ENCODE measurements at places on chromosomes 6 and 20. TPM values are rescaled to one million over a fixed set of nuclear protein-coding genes. Genes with fewer than 3 reads are reported as not detected.
A peak's percentile ranks its signal among the peaks of the same experiment; 100 is the strongest.

DNA sequence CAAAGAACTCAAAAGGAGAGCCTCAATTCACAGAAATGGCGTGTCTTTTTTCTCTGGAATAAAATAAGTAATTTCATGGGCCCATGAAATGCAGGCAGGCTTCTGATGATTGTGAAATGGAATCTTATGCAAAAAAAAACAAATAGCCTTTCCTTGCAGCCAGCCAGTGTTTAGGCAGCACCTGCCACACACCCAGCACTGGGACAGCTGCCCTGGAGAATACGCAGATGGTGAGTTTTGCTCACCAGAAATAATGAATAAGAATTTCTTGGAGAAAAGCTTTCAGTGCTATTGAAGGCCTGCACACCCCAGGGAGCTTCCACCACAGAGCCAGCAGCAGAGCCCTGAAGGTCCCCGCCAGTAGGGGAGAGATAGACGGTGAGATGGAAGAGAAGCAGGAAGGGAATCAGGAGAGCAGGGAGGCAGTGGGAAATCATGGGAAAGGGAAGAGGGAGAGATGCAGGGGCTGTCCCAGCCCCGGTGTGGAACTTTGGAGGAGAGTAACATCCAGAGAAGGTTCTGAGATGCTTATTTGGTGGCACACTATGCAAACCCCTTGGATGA is 54.9 kb downstream of the PXDC1 start:
- no peak for DNase-seq

DNA sequence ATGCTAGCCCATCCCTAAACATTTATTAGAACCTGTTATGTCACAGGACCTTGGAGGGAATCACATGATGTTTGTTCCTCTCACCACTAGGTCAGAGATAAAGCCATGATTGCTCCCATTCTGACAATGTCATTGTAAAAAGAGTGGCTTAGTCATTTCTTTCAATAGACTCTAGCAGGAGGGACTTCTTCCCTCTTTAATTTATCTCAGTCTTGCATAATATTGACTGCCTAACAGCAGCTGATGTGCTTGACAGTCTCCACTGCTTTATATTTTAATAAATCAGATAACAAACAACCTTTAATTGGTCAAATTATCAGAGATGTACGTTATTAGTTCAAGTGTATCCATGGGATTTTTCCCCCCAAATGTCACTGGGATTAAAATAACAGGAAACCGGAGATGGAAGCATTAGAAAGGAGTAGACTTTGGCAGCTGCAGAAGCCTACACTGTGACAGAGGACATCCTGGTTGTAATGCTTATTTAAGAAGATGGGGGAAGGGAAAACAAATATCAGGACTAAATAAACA is 39.6 kb downstream of the LAMA4 start:
- peak; percentile 7 for DNase-seq

GRCh38 chr6:162973151-162973872 is 245.5 kb downstream of the PACRG start:
- no peak for DNase-seq

DNA sequence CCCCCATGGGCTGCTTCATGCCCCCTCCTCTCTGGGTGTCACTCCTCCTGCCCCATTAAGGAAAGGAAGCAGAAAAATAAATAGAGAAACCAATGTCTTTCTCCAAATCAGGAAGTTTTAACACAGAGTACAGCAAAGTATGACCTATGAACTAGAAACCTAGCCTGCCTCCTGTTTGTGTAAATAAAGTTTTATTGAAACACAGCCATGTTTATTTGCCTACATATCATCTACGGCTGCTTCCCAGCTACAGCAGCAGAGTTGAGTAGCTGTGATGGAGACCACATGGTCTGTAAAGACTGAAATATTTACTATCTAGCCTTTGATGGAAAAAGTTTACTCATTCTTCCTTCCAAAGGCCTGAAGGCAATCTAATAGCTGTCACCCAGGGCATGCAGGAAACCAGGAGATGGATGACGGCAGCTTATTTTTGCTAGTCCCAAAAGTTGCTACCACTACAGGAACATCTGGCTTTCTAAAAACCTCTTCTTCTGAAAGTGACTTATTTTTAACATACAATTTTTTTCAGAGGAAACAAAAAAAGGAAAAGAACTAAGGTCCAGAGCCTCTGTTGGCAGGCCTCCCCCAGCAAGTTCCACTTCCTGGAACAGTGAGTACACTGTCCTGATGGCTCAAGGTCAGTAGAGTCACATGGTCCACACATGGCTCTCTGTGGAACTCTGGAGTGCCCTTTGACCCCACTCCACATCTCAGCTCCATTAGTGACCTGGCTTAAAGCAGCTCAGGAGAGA is 287.8 kb downstream of the PTPRT start:
- DNase-seq: no peak

- peak; percentile 26 for DNase-seq
These were observed 168.1 kb upstream of the HDDC2 start for GRCh38 chr6:125469915-125470314.

GRCh38 chr20:17627101-17627955 is 54.7 kb downstream of the RRBP1 start:
- DNase-seq: no peak

- DNase-seq: no peak
These were observed 41.2 kb upstream of the TPBG start for GRCh38 chr6:82322386-82322785.

- peak; percentile 94 for DNase-seq
These were observed 313.7 kb upstream of the TBX18 start for GRCh38 chr6:85078058-85078457.

GRCh38 chr6:147588469-147588868 is 80.0 kb downstream of the SAMD5 start:
- no peak for DNase-seq

GRCh38 chr20:62025394-62025793 is 40.3 kb downstream of the TAF4 start:
- no peak for DNase-seq

- no peak for DNase-seq
These were observed 29.3 kb downstream of the SSR1 start for GRCh38 chr6:7283676-7284075.

GRCh38 chr6:107330168-107330567 is 129.2 kb downstream of the PDSS2 start:
- DNase-seq: no peak

- no peak for DNase-seq
These were observed 111.2 kb upstream of the PTPN1 start for GRCh38 chr20:50398821-50399554.

GRCh38 chr6:84867521-84867920 is 103.1 kb upstream of the TBX18 start:
- DNase-seq: peak; percentile 50

DNA sequence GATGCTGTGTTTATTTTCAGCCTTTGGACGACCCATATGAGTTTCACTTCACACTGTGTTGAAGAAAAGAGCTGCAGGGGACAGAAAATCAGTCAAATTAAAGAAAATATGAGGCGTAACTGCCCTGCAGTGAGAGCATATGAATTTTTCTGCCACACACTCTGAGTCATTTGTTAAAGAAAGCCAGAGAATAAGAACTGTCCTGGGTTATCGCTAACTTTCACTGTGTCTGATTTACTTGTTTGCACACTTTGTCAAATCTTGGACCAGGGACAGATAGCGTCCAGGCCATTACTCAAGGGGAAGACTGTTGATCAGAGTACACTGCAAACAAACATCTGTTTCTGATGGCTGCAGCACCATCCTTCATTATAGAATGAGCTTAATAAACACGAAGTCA is 126.8 kb upstream of the AGPAT4 start:
- no peak for DNase-seq

DNA sequence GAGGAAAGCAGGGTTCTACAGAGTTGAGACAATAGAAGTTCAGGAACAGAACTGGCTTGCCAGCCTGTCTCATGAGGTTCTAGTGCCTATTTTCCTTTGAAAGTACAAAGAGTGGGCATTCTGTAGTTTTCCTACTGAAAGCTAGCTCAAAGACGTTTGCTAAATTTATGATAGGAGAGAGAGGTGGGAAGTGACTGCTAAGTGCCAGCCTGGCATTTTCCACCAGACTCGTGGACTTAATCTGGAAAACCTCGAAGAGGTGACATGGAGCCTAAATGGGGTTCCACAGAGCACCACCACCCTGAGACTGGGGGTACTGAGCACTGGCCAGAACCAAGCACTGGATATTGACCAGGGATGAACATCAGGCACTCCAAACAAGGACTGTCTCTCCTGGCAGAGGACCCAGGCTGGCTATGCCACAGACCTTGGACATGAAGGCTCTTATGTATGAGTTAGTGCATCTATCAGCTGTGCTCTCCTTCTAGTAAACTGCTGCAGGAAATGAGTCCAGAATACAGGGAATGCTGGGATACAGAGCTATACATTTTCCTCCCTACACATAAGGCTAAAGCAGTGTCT is 7.1 kb downstream of the PEX6 start:
- no peak for DNase-seq

- peak; percentile 88 for DNase-seq
These were observed 45.9 kb upstream of the ZNFX1 start for GRCh38 chr20:49323622-49324238.

- DNase-seq: no peak
These were observed 32.9 kb upstream of the RPL7L1 start for GRCh38 chr6:42846505-42846904.

DNA sequence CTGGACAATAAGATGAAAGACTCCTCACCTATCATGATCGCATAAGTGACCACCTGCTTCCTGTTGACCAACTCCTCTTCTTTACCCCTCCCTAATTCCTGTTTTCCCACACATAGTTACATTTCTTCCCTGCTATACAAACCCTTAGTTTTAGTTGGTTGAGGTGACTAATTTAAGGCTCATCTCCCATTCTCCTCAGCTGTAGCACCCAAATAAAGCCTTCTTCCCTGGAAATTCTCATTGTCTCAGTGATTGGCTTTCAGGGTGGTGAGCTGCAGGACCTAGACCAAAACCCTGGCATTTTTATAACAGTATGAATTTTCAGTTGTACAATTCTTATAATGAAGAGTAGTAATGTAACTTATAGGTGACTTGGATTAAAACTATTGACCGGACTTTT is 2.1 kb downstream of the FKBP1C start:
- DNase-seq: no peak

Gene SLC17A4
- not detected for total RNA-seq

Gene IRF4
- not detected for total RNA-seq

Gene PACRG
- not detected for total RNA-seq

Gene TAGAP
- not detected for total RNA-seq

Gene OGFRL1
- 27.7 TPM for total RNA-seq

Gene OOEP
- not detected for total RNA-seq

Gene PBX2
- total RNA-seq: 31.4 TPM

Gene LAMA2
- 0.20 TPM for total RNA-seq

Gene THEMIS
- not detected for total RNA-seq

Gene CEP43
- total RNA-seq: 21.4 TPM

Gene IMPG1
- total RNA-seq: not detected

Data from HT1080 (cell line).